Activated CD4-positive, alpha-beta T cell treated with anti-CD3 and anti-CD28 coated beads, Interleukin-10, Interleukin-2, amounts not matched to agents 100 ng/mL and 50 ng/mL, durations not matched to agents 16 hours and 8 hours (primary cell): ENCODE measurements at places on chromosomes 4 and X.

DNA sequence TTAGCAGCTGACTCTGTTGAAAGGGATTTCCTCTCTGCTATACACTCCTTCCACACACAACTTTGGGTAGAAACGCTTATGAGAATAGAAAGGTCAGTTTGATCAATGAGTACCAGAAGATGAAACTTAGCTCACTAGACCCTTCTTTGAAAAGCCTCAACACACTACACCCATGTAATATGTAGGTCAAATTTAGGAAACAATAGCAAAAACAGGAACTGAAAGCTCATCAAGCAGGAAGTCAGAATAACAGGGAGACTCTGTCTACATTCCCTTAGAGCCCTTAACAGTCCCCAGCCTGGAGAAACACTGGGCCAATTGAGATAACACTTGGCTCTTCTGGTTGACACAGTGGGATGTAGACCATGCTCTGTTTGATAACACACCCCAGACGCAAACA, 30.7 kb downstream of the SRPX2 start:
- DNase-seq: no peak

GRCh38 chr4:67342291-67342690, 203.0 kb downstream of the CENPC start:
- no peak for DNase-seq

DNA sequence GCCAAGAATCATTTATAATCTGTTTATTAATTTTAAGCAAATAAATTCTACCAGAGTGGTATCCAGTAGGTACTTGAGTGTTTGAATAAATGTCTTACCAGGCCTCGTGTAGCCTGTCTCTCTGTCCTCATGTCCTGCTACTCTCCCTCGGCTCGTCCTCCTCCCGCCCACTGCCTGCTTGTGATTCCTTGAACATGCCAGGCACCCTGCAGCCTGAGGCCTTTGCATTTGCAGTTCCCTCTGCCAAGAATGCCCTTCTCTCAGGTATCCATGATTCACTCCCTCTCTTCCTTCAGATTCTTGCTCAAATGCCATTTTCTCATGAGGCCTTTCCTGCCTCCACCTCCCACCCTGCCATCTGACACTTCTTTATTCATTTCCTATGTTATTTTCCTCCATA, 209.7 kb upstream of the PRPS2 start:
- no peak for DNase-seq

- DNase-seq: no peak
Observed at GRCh38 chr4:116829187-116829586, 256.2 kb downstream of the TRAM1L1 start.

DNA sequence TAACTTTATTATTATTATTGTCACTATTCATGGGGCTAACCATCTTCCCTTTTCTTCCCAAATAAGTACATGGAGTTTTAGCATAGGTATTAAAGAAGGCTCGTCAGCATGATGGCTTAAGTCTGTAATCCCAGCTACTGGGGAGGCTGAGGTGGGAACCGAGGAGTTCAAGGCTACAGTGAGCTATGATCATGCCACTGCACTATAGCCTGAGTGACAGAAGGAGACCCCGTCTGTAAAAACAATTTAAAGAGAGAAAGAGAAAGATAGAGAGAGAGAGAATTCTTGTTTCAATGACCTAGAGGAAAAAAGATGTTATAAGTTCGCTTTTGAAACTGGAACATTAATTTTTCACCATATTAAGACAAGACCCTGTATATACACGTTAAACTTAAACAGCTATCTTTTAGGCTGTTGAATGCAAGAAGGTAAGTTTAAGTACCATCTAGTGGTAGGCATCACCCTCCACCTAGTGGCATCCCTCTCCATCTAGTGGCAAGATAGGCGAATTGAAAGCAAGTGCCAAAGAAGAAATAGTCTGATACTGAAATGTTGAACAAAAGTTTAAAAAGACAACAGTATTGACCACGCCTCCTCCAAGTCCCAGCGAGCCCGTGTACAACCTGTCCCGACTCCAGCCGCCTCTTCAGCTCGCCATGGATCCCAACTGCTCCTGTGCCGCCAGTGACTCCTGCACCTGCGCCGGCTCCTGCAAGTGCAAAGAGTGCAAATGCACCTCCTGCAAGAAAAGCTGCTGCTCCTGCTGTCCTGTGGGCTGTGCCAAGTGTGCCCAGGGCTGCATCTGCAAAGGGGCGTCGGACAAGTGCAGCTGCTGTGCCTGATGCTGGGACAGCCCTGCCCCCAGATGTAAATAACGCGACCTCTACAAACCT, 26.0 kb upstream of the YTHDC1 start:
- peak; percentile 71 for DNase-seq

GRCh38 chr4:120915336-120915735, 7.2 kb downstream of the PRDM5 start:
- DNase-seq: no peak

- no peak for DNase-seq
Observed at GRCh38 chr4:159178979-159179969, 76.4 kb downstream of the RAPGEF2 start.

DNA sequence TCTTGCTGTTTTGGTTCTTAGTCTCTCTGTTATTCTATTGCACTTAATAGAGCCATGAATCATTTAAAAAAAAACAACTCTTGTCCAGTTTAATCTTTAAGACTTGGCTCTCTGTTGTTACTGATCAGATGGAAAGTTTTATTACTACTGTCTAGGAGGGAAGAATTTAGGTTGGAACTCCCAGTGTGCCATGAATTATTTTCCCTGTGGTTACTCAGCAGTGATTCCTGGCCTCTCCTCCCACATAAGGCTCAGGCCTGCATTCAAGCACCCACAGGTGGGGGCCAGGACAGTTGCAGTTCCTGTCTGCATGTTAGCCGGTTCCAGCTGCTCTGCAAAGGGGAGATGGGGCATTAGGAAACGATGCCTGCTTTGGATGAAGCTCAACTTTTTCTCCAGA, 29.8 kb upstream of the ESX1 start:
- no peak for DNase-seq

DNA sequence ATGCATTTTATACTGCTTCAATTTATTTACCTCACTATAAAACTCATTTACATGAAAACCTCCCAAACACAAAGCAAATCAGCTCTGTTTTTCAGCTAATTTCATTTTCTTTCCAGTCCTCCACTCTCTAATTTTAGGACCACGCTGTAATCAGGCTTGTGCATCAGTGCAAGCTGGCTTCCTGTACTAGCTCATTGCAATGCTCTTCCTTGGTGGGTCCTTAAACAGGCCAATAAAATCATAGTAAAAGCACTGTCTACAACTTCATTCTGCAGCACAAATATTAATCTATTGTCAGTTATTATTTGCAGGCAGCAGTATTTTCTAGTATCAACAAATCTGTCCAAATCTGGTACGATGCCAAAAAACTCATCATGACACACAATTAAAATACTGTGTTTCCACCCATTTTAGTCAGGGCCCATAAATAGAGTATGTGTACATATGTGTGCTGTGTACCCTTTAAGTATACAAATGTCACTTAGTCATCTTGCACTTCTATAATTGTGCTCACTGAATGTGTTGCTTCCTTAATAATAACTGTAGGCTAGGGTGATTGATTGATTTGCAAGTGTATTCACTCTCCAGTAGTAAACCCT, 178.2 kb upstream of the HCCS start:
- no peak for DNase-seq

DNA sequence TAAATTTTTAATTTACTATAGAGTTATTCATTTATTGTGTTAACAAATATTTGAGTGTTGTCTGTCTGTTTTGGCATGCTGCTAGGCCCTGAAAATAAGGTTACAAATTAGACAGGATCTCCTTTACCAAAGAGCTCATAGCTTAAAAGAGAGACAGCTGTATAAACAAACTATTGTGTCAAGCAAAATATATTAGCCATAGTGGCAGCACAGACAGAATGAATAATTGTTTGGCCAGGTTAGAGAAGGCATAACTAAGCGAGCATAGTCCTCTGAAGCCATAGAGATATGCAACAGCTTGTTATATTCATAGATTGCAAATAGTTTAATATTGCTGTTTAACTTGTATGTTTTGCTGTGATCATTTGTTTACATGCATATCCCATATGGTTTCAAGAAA, 66.7 kb upstream of the NDUFC1 start:
- no peak for DNase-seq

GRCh38 chrX:9379697-9380551, 84.9 kb upstream of the TBL1X start:
- DNase-seq: no peak

DNA sequence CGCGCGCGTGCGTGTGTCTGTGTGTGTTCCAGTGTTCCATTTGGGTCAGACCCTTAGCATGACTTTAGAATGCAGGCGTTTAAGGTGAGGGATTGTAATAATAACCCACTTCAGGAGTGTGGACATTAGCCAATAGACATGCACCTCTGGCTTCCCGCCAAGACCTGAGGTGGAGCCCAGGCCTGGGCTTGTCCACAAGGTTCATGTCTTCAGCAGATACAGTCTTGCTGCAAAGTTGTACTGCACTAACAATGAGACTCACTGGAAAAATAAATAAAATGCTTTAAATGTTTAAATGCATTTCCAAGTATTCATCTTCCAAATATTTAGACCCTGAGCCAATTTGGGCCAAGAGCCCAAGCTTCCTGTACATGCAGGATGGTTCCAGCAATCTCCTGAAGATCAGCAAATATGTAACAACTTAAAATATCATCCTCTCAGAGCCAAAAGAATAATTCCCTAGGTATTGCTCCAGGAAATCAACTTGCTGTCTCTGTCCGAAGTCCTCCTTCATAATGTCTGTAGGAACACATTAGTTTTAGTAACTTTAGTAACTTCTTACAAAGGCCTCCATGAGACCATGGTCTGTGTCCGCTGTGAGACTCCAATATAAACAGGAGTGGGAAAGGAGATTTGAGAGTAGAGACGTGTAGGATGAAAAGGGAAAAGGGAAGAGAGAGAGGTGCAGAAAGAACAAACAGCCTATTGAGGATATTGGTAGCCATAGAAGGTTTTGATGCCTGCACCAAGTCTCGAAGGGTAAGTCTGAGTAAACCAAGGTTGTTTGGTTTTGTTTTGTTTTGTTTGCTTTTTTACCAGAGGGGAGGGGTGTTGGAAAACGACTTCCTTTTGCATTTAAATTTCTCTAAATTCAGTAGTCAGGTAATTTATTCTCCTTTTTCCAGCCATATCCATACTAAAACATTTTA, 98.5 kb upstream of the KLF3 start:
- DNase-seq: no peak

DNA sequence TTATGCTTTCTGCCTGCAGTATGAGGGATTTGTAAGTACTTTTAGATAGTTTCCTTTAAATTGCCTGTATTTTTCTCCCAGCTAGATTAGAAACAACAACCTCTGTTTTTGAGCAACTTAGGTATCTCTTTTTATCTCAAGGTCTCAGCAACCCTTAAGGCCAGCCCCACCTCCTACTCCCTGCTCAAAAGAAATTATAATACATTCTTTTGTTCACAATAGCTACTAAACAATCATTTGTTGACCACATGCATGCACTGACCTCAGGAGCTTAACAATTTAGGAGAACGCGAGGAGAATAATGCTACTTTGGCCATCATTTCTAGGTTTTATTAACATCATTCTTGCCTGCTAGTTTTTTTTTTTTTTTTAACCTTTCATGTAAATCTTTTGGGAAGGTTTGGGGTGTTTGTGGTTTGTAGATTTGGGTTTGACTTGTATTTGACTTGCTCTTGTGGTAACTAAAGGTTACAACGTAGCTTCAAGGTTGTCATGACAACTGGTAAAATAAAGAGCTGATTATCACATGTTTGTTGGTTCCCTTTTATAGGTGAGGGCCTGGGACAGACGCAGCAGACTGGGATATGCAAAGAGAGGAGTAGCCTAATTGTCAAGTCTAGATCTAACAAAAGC, 145.4 kb upstream of the PLAC1 start:
- peak; percentile 37 for DNase-seq

DNA sequence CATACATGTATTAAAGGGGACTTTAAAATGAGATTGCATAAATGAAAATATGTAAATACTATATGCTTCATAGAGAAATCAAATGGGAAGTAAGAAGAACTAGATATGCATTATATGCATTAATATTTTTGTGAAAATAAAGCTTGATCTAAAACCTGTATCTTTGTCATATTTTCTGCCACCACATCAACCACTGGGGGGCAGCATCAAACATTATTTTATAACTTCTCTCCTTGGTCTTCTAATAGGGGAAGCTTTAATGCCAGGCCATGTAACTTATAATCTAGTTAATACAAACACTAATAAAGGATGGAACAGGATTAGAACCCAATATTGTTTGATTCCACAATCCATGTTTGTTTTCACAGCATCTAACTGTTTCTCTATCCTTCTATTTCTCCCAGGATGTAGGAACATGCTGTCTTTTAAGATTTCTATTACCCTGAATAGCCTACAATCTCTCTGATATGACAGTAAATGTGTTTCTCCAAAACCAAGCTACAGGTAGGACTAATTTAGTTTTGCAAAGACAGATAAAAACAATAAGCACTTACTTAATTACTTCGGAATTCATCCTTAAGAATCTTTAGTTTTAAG, 10.0 kb downstream of the QRFPR start:
- DNase-seq: peak; percentile 43

- no peak for DNase-seq
Observed at GRCh38 chrX:46627711-46628419, 54.3 kb downstream of the CHST7 start.

DNA sequence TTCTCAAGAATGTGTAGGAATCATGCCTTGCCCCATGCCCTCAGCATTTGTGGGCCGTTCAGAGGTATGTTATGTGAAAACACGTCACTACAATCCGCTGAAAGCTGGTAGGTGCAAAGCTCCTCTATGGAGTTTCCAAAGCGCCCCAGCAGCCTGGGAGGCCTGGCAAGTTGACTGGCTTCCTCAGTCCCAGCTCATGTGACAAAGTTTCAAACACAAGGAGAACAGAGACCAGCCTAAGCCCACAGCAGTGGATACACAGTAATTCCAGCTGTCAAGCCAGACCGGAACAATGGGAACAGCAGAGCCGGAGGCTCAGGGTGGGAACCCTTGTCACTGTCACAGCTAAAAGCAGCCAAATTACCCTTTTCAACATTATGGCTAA, 33.5 kb downstream of the NAT8L start:
- DNase-seq: no peak

- no peak for DNase-seq
Observed at GRCh38 chrX:41919870-41920269, 3.5 kb downstream of the CASK start.

DNA sequence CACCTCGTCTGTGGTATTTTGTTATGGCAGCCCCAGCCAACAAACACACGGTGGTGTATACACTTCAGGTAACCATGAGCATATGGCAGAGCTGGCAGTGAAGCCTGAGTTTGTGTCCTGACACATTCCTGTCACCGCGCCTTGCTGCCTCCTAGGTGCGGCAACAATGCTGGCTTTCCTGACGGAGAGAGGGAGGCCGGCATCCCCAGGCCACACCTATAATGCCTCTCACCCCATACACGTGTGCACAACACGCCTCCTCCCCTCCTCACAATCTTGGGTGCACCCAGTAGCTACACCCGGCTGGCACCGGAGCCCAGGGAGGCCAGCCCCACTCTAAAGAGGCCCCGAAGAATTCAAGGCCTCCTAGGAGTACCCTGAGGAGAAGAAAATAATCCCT, 158.5 kb downstream of the NSUN7 start:
- no peak for DNase-seq

- no peak for DNase-seq
Observed at GRCh38 chr4:152132776-152133175, 372.0 kb upstream of the GATB start.
